Globus pallidus (tissue), 1 donor: ENCODE measurements at places on chromosomes 11 and 22.

DNA sequence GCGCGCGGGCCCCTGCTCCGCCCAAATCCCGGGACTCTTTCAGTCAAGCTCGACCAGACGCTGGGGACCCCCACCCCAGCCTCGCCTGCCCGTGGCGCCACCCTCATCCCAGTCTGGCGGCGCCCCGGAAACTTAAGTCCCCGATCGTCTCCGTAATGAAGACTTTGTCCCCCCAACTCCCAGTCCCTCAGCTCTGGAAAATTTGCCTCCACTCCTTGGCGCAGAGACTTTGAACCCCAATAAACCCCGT lies 348 bp downstream of the PLCB3 start:
- DNase-seq = no peak

GRCh38 chr22:19359554-19360299 lies 68.2 kb upstream of the CLTCL1 start:
- DNase-seq = no peak

GRCh38 chr11:130180896-130181294 lies 21.3 kb downstream of the ST14 start:
- no peak for DNase-seq

GRCh38 chr11:99020352-99021225 lies at the start of gene CNTN5:
Gene CNTN5, plus strand, starts transcription at chr11:99020949.
- DNase-seq = peak; percentile 10

DNA sequence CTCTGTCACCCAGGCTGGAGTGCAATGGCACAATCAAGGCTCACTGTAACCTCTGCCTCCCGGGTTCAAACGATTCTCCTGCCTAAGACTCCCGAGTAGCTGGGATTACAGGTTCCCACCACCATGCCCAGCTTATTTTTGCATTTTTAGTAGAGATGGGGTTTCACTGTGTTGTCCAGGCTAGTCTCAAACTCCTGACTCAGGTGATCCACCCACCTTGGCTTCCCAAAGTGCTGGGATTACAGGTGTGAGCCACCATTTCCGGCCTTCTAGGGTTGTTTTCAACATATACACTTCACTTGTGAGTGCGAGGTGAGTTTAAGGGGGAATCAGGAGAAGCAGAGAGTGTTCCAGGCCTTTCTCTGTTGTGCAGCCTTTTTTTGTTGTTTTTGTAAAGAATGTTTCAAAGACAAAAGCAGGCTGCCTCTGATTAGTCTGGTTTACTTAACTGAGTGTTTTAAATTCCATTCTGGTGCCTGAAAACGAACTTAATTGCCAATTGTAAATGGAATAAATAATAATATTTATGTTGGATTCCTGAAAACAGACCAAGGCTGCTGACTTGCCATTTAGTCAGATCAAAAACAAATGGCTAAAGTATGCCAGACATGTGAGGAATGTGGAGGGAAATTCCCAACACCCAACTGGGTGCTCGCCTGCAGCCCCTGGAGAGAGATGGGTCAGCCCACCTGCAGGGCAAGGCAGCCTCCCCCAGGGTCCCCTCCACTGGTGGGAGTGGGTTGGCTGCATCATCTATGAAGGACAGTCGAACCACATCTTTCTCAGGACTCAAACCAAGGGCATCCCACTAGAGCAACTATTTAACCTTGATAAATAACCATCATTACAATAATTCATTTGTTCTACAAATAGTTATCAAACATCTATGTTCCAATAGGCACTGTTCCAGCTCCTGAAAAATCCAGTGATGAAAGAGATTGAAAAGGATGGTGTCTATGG lies 4.6 kb upstream of the RANGAP1 start:
- DNase-seq = no peak

DNA sequence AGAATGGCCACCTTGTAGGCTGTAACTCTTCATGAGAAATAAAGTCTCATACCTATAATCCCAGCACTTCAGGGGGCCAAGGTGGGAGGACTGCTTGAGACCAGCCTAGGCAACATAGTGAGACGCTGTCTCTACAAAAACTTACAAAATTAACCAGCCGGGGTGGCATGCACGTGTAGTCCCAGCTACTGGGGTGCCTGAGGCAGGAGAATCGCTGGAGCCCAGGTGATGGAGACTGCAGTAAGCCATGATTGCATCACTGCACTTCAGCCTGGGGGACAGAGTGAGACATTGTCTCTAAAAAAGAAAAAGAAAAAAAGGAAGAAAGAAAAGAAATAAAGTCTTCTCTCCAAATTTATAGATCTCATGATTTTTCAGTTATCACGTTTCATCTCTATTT lies 4.2 kb upstream of the SLCO2B1 start:
- DNase-seq = no peak

- DNase-seq = no peak
Measured at GRCh38 chr11:17571431-17572358, 24.6 kb downstream of the OTOG start.

GRCh38 chr11:84193706-84194105 lies 907.5 kb upstream of the CCDC90B start:
- DNase-seq = no peak

- DNase-seq = no peak
Measured at GRCh38 chr11:107683807-107684206, 28.0 kb downstream of the SLN start.

DNA sequence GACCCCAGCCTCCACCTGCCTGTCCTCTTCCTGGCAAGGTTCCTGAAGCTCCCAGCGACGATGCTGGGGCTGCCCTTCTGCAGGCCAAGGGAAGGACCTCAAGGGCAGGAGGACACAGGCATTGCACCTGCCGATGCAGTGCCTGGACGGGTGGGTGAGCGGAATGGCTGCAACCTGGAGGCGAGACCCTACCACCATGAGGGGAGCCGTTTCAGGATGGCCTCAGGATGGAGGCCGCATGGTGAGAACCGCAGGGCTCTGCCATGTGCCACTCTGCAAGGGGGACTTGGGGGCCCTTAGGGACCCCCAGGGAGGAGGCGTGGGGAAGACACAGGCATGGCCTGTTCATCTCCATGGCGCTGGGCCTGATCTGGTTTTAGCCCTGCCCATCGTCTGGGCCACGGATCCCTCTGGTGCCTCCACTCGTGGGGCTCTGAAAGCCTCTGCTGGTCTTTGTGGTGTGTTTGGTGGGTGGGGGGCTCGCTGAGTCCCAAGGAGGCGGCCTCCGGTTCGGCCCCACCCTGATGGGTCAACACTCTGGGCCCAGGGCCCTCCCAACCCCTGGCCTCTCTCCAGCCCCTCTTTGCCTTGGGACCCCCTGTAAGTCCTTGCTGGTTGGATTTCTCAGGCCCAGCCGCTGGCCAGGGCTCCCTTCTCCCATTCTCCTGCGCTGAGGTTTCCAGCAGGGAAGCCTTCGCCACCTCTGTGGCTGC lies 1.3 kb upstream of the LSP1 start:
- no peak for DNase-seq

DNA sequence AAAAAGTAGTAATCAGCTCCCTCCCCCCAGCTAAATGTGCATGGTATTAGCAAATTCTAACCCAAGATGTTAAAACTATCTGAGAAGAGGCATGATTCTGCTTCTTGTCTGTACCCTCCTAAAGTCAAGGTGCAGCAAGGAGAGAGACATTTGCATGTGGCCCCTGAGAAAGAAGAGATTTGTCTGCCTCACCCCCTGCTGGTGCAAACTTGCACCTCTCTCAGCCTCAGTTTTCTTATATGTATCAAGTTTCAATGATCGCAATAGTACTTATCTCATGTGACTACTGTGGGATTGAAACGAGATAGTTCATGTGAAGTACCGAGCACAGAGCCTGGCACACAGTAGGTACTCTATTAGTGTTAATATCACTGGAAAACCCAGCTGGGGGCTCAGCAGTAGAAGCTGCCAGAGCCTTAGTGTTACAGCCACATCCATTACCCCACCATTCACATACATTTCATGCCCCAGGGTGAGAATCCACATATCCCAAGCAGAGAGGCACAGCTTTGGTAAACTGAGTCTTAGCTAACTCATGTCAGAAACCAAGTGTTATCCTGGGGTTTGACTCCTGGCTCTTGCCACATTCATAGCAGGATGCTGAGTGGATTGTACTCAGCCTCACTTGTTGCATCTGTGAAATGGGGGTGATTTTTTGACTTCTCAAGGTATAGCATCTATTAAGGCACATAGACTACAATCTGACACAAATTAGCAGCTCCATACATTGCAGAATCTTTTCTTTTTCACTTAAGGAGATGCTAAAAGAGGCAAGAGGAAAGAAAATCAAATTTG lies 24.9 kb downstream of the CD44 start:
- no peak for DNase-seq

DNA sequence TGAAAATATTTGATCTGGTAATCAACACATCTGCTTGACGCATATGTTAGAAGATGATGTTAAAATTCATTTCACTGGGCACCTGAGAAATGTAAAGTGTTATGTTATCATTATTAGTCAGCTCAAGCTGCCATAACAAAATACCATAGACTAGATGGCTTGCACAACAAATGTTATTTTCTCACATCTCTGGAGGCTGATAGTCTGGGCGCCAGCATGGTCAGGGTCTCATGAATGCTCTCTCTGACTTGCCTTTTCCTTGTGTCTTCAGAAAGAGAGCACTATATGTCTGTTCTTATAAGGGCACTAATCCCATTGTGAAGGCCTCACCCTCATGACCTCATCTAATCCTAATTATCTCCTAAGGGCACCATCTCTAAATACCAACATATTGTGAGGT lies 435.3 kb downstream of the NELL1 start:
- no peak for DNase-seq

DNA sequence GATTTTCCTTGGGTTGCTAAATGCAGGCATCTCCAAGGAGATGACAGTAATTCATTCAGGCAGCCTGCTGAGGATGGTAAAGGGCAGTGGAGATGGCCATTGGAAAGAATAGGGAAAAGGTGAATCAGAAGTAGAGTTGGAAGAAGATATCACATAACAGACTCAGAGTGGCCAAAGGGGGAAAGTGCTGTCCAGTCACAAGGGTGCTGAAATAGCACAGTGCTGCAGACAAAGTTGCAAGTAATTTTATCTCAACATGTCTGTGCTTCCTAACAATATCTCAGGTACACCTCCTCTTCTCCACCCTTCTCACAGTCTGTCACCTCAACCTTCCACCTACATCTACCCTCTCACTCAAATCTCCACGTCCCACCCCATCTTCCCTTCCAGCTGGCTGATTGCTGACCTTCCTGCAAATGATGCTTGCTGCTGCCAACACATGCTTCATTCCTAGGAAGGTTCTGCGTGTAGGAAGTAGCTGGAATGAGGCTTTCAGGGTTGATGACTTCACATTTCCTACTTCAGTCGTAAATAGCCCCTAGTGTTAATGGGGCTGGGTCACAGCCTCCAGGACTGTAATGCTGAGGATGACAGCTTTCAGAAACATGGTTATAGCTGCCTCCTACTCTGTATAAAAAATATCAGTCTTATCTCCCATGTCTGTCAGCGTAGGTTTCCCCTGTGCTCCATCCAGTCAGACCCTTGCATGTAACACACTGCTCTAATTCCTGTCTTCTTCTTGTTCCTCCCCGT lies 123.9 kb downstream of the CTNND1 start:
- DNase-seq = no peak
